Germinal center (tissue), 1 donor: ENCODE measurements at places on chromosomes 7 and 10.

DNA sequence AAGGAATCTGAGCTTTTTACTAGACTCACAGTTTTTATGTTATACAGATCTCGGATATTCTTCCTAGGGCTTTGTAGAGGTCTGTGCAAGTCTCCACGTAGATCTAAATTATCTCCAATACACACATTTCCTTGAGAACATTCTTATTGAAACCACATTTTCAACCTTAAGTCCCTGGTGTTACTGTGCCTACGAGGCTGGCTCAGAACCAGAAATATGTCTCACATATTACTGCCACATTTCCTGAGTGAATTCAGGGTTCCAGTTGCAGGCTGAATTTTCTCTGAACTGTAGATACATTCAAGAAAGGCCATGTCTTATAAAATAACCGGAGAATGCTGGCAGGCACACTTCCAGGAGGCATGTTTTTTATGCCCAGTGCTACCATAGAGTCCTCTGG is 46.5 kb downstream of the INHBA start:
- DNase-seq, result no peak

DNA sequence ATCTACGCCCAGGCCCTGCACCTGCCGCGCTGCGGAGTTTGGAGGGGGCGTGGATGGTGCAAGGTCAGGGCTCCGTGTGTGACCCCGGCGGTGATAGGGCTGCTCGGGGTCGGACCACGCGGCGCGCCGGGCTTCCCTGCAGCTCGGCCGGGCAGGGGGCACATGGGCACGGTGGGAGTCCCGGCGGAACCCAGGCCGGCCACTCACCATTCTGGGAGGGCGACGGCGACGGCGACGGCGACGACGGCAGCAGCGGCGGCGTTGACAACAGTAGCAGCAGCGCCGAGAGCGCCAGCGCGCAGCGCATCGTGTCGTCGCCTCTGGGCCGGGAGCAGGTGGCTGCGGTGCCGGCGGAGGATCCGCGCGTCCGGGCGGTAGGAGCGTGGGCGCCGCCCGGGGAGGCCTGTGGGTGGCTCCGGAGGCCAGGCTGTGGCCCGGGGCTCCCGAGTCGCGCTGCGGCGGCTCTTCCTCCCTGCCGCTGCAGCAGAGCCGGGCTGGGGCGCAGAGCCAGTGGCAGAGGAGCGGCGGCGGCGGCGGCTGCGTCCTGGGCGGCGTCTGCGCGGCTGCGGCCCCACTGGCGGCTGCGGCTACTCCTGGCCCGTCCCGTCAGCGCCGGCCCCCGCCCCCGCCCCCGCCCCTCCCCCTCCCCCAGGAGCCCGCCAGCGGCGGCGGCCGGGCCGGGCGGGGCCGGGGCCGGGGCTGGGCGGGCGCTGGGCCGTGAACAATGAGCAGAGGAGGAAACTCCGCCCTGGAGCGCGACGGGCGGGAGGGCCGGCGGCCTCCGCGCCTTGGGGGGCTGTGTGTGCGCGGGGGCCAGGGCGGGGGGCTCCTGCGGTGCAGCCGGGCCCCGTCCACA is at the start of gene PODXL:
Gene PODXL, minus strand, starts transcription at position 576 of the 856 bp plus-strand sequence. Its CDS starts 269 bp downstream, at position 307.
- DNase-seq, result peak; percentile 85

GRCh38 chr10:101485681-101486554 is 102.1 kb downstream of the POLL start:
- no peak for DNase-seq

GRCh38 chr10:34320265-34320664 is 494.8 kb downstream of the PARD3 start:
- no peak for DNase-seq

DNA sequence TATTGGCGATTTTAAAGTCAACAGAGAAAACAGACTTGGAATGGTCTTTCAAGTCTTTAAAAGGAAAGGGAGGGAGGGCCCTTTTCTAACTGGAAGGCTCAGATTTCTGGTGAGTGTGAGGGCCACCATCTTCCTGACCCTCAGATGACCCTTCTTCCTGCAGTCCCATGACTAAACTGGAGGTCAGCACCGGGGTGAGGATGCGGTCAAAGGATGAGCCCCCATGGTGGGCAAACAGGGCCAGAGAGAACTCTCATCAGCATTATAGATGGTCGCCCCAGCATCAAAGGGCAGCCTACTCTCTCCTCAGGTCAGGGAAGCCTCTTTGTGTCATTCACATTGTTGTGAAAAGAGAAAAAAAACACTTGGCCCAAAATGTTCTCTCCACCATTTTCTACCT is 219.2 kb downstream of the LRMDA start:
- no peak for DNase-seq
